HT1080 (cell line): ENCODE measurements at places on chromosomes 2 and 18. TPM values are rescaled to one million over a fixed set of nuclear protein-coding genes. Genes with fewer than 3 reads are reported as not detected.
A peak's percentile ranks its signal among the peaks of the same experiment; 100 is the strongest.

- DNase-seq: peak; percentile 56
Measured at GRCh38 chr18:45353530-45353929, 261.7 kb upstream of the SLC14A2 start.

- peak; percentile 10 for DNase-seq
Measured at GRCh38 chr2:126227250-126227649, 428.7 kb upstream of the GYPC start.

DNA sequence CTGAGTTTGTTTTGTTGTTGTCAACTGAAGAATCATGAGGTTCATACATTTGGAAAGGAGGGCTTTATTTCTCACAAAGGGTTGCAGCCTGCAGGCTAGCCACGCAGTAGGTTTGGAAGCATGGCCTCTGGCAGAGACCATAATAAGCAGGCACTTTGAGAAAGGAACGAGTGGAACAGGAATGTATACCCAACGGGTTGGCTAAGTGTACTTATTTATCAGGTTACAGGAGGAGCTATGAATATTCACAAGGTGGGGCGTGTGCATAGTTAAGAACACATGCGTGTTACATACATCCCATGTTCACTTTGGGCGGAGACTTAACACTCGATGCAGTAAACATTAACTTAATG, 30.1 kb upstream of the SH3RF3 start:
- DNase-seq: no peak

GRCh38 chr18:77366720-77367641, 117.3 kb downstream of the GALR1 start:
- DNase-seq: peak; percentile 35

- DNase-seq: no peak
Measured at GRCh38 chr2:112605926-112606325, 21.5 kb downstream of the CHCHD5 start.

- DNase-seq: no peak
Measured at GRCh38 chr2:199882667-199883066, 28.4 kb upstream of the C2orf69 start.

DNA sequence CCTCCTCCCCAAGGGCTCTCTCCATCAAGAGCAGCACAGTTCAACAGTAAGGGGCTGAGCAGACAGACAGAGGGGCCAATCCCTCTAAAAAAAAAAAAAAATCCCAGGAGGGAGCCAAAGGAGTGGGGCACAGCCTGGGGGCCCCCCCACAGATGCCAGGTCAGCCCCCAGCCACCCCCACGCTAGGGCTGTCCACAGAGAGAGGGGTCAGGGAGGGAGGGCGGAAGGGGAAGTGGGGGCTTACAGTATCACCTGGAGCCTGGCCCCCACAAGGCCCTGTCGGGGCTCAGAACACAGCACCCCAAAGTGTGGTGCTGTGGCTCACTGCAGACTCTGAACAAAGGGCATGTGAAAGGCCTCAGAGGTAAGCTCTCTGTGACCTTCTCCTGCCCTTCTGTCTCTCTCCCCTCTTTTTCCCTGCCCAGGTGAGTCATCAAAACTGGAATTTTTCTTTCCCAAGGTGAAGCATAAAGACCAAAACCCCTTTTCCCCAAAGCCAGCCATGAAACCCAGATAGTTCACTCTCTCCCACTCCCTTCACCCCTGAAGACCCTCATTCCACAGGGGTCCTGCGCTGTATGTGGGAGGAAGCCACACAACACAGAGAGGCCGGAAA, 13.9 kb downstream of the BIN1 start:
- no peak for DNase-seq

- no peak for DNase-seq
Measured at GRCh38 chr2:207722773-207723424, 11.5 kb downstream of the CCNYL1 start.

DNA sequence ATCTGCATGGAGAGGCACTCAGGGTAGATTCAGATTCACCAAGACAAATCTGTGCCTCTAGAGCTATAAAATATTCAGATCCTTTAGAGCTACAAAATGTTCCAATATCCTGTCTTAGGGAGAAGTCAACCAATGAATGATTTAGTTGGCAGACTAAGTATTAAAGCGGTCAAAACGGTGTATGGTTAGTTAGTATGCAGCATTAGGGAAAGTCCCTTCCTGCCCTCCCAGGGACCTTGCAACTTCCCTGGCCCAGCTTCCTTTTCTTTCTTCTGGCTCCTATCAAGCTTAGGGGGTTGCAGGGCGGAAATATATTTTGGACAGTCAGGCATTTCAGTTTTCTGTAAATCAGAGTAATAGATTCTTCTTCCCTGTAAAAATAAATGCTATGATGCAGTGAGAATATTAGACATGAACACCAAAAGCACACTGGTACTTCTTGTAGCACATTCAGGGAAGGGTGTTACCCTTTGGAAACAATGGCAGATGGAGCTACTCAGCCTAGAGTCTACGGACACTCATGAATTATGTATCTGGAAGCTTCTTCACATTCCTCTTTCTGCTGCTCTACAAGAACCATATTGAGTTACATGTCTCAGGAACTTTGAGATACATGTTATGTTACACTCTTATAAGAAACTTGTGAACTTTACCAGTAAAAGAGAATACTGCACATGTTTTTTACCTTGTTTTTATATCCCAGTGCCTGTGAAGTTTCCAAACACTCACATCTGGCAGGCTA, 45.7 kb downstream of the CCDC93 start:
- no peak for DNase-seq

GRCh38 chr2:167721593-167721992, 525.8 kb downstream of the STK39 start:
- no peak for DNase-seq

- no peak for DNase-seq
Measured at GRCh38 chr2:71959494-71959893, 188.2 kb downstream of the CYP26B1 start.

- peak; percentile 49 for DNase-seq
Measured at GRCh38 chr2:216664593-216665034, 30.7 kb downstream of the IGFBP5 start.

DNA sequence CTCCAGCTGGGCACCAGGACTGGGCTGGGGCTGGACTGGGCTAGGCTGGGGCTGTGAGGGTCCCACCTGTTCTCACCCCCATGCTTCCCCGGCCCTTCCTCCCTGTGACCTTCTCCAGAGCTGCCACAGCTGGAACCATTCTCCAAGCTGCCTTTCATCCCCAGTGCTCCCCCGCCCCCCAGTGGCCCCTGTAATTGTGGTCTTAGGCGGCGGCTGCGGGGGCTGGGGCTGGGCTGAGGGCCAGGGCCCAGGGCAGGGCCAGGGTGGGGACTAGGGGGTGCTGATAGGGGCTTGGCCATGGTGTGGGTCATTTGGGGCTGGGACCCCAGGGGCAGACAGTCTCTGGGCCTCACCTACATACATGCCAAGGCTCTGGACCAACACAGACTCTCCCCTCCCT, 2.8 kb upstream of the WNT10A start:
- no peak for DNase-seq

- no peak for DNase-seq
Measured at GRCh38 chr2:48400553-48401164, 129.3 kb upstream of the STON1 start.

- DNase-seq: no peak
Measured at GRCh38 chr2:172596776-172597175, 40.9 kb downstream of the PDK1 start.

DNA sequence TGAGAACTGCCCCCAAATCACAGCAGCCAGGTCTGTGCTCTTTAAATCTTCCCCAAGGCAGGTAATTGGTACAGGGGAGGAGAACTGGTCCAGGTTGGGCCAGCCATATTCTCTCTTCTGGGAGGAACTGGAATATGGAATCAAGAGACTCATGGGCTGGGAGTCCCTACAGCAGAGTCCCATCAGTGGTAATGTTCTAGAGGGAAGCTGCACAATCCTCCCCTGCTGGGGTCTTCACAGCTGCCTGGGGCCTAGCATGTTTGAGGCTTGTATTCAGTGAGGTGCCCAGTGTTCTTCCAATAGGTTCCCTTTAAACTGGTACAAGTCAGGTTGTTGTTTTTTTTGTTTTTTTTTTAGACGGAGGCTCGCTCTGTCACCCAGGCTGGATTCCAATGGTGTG, 21.1 kb upstream of the EGR4 start:
- DNase-seq: no peak

Gene DNER
- total RNA-seq: 42.9 and 51.3 TPM in 2 replicates

Gene LYG2
- 0.37 and 0.61 TPM in 2 replicates for total RNA-seq

Gene SLC35G4
- not detected in 2 replicates for total RNA-seq

Gene FSHR
- total RNA-seq: not detected in 2 replicates

Gene CKAP2L
- total RNA-seq: 21.1 and 33.7 TPM in 2 replicates

Gene TMEM150A
- 7.0 and 9.7 TPM in 2 replicates for total RNA-seq

Gene SPRED2
- 15.4 and 25.8 TPM in 2 replicates for total RNA-seq

Gene GAREM1
- total RNA-seq: 1.0 and 2.8 TPM in 2 replicates

Gene IRS1
- 22.8 and 29.9 TPM in 2 replicates for total RNA-seq

Gene CHRND
- not detected in 2 replicates for total RNA-seq
